Fibroblast of mammary gland (primary cell): ENCODE measurements at places on chromosomes 3 and 15.

DNA sequence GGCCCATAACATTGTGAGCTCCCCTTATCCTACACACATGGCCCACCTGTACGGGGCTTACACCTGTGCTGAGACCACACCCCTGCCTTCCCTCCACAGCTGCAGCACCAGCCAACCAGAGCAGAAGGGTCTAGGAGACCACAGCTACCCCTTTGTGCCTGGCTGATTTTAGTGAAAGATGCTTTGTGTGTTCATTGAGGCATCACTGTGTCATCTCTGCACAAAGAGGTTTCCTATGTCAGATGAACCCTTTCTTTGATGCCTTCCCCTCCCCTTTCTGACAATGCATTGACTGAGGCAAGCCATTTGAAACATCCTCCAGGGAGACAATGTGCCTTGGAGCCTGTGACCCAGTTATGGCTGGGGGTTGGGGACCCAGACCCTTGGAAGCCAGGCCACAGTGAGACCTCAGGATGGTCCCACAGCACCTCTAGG is 54.9 kb upstream of the SLC7A14 start:
- DNase-seq: no peak

DNA sequence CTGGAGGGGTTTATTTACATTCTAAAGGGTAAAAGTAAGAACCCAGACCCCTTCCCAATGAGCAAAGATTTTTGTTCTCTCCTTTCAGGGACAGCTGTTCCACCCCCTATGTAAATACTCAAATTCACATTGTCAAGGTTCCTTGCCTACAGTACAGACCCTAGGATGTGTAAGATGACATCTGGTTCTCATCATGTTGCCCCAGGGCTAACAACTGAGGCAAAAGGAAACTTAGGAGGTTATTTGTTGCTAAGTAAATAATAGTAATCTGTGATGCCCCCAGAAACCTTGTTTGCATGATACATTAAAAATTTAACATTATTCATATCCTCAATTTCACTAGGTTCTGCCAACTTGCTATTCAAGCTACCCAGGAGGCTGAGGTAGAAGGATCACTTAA is 135.0 kb upstream of the CCNL1 start:
- no peak for DNase-seq

DNA sequence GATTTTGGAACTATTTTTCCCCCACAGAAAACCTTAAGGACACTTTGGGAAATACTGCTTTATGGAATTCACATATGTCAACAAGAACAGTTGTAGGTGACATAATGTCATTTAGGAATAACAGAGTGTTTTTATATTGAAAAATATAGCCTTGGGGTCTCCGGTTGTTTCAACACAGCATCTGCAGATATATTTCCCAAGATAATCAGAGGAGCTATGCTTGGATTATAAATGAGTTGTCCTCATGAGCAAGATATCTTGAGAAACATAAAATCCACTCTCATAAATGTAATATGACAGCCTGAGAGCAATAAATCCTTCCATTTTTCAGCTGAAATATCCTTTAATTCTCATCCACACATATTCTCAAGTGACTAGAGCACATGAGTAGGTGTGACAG is 473.7 kb upstream of the LMCD1 start:
- DNase-seq: no peak

- DNase-seq: peak; percentile 46
Observed at GRCh38 chr3:39090922-39091321, 16.5 kb downstream of the GORASP1 start.

- peak; percentile 93 for DNase-seq
Observed at GRCh38 chr3:136955813-136956212, 2.0 kb upstream of the IL20RB start.

- peak; percentile 29 for DNase-seq
Observed at GRCh38 chr3:23202203-23202920, 765 bp upstream of the UBE2E2 start.

GRCh38 chr3:16264174-16264707 is 502 bp downstream of the DPH3 start:
- DNase-seq: peak; percentile 21

DNA sequence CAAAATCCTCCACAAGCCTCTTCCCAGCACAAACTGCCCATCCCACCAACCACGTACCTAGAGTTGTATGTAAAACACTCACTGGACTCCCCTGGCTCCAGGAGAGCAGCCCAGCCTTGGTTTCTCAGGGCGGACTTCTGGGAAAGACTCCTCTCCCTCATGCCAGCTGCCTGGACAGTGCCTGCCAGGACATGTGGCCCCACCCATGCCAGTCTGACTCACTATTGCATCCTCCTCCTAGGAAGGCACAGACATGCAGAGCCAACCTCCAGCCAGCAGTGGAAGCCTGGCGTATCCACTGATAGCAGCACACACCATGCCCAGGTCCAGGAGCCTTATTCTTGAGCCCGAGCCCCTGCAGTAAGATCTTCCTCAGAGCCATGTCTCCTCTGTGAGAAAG is 8.6 kb downstream of the PKM start:
- DNase-seq: peak; percentile 37

- DNase-seq: no peak
Observed at GRCh38 chr3:10162185-10162584, 2.5 kb upstream of the IRAK2 start.

- no peak for DNase-seq
Observed at GRCh38 chr3:4409415-4409814, 57.7 kb downstream of the SUMF1 start.

GRCh38 chr3:45437383-45437782 is 49.0 kb downstream of the LARS2 start:
- DNase-seq: peak; percentile 16

GRCh38 chr3:126557415-126557745 is 1.4 kb downstream of the C3orf22 start:
- no peak for DNase-seq

DNA sequence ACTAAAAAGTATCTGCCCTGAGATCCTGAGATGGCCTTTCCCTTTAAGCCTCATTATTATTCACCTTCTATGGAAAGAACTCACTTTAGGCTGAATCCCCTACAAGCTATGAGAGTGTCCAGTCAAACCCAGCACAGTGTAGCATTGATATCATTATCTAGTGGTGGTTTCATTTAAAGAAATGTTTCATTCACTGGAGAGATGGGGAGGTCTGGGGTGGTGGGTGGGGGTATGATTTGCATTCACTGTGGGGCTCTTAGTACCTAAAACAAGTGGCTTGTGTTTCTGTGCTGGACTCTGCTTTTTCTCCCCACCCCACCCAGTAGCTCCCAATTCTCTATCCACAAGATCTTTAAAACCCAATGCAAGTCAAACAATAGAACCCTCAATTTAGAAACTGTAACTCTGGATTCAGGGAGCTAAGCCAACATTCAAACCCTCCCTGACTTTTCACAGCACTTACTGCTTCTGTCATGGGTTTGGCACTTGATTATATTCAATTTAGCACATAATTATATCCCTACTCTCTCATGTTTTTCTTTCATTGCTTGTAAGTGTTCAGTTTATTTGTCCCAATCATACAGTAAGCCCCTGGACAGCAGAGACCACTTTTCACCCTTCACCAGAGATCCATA is 310.5 kb upstream of the THBS1 start:
- no peak for DNase-seq

GRCh38 chr3:37731895-37732294 is 129.8 kb upstream of the CTDSPL start:
- DNase-seq: no peak
